Upper lobe of right lung (tissue), 1 donor: ENCODE measurements at places on chromosomes 16 and 17. TPM values are rescaled to one million over a fixed set of nuclear protein-coding genes. Genes with fewer than 3 reads are reported as not detected.

- H3K36me3 ChIP-seq = no peaks in the 10 kb centered on the region
- no peak for DNase-seq
- no peak overlapping the region for H3K4me3 ChIP-seq
- no peaks in the 10 kb centered on the region for H3K27me3 ChIP-seq
- no peaks in the 10 kb centered on the region for H3K4me1 ChIP-seq
Measured at GRCh38 chr16:83185902-83186301, 559.1 kb downstream of the CDH13 start.

DNA sequence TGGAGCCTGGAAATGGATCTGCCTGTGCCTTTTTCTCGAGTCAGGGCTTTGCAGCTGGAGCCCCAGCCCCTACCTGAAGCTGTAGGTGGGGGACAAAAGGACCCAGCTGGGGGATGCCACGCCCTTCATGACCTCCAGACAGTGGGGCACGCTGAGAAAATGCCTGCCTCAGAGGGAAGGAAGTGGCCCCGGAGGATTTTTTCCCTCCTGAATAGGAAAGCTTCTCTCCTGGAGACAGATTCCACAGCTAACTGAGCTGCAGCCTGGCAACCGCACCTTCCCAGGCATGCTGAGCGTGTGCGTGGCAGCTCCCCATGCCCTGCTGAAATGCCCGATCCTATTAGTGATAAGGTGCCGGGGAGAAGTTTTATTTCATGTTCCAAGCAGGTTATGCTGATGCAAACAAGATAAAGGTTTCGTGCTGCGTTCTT lies 58.0 kb downstream of the AIPL1 start:
- no peaks in the 10 kb centered on the region for H3K4me1 ChIP-seq
- peaks cover 18% of the 10 kb centered on the region for H3K27me3 ChIP-seq
- DNase-seq = no peak

GRCh38 chr17:63364944-63365343 lies 81.2 kb downstream of the CYB561 start:
- H3K36me3 ChIP-seq = peaks cover 7% of the 10 kb centered on the region
- H3K4me1 ChIP-seq = no peaks in the 10 kb centered on the region
- no peak for DNase-seq
- no peak overlapping the region for H3K4me3 ChIP-seq

Gene AURKB
- total RNA-seq = 1.4 TPM

Gene OR2C1
- not detected for total RNA-seq

Gene ENGASE
- total RNA-seq = 58.2 TPM

- DNase-seq = no peak
- no peaks in the 10 kb centered on the region for H3K36me3 ChIP-seq
- peak overlapping the region; percentile 33 for H3K4me3 ChIP-seq
- H3K27ac ChIP-seq = peak overlapping the region; percentile 78
Measured at GRCh38 chr17:10034719-10035475, 129.8 kb upstream of the RCVRN start.

- peaks cover 6% of the 10 kb centered on the region for H3K36me3 ChIP-seq
- H3K4me3 ChIP-seq = no peak overlapping the region
- peak overlapping the region; percentile 81 for H3K27ac ChIP-seq
- DNase-seq = no peak
- H3K27me3 ChIP-seq = no peaks in the 10 kb centered on the region
Measured at GRCh38 chr17:45229681-45230409, 8.2 kb downstream of the FMNL1 start.

Gene ZNF205
- total RNA-seq = 11.7 TPM

GRCh38 chr17:37388266-37388665 lies 12.5 kb downstream of the C17orf78 start:
- H3K36me3 ChIP-seq = no peaks in the 10 kb centered on the region
- H3K4me1 ChIP-seq = no peaks in the 10 kb centered on the region
- DNase-seq = no peak
- H3K27ac ChIP-seq = no peak overlapping the region
- H3K27me3 ChIP-seq = no peaks in the 10 kb centered on the region

- no peaks in the 10 kb centered on the region for H3K36me3 ChIP-seq
- no peak overlapping the region for H3K27ac ChIP-seq
- H3K4me1 ChIP-seq = no peaks in the 10 kb centered on the region
- no peak overlapping the region for H3K4me3 ChIP-seq
- H3K27me3 ChIP-seq = no peaks in the 10 kb centered on the region
Measured at GRCh38 chr17:12431188-12431587, 234.5 kb upstream of the MYOCD start.

- H3K4me3 ChIP-seq = no peak overlapping the region
- H3K36me3 ChIP-seq = no peaks in the 10 kb centered on the region
- DNase-seq = no peak
- no peaks in the 10 kb centered on the region for H3K4me1 ChIP-seq
- no peak overlapping the region for H3K27ac ChIP-seq
Measured at GRCh38 chr17:77310336-77310735, 169.6 kb downstream of the SEC14L1 start.

- H3K4me1 ChIP-seq = peaks cover 10% of the 10 kb centered on the region
- DNase-seq = no peak
- H3K27me3 ChIP-seq = peaks cover 23% of the 10 kb centered on the region
- H3K4me3 ChIP-seq = no peak overlapping the region
- H3K27ac ChIP-seq = no peak overlapping the region
Measured at GRCh38 chr17:79923974-79924638, 84.9 kb upstream of the CBX4 start.

GRCh38 chr17:72191921-72192799 lies 71.3 kb downstream of the SOX9 start:
- peak overlapping the region; percentile 55 for H3K27ac ChIP-seq
- no peaks in the 10 kb centered on the region for H3K27me3 ChIP-seq
- no peak for DNase-seq
- H3K4me1 ChIP-seq = no peaks in the 10 kb centered on the region
- no peaks in the 10 kb centered on the region for H3K36me3 ChIP-seq
- H3K4me3 ChIP-seq = no peak overlapping the region

GRCh38 chr16:87809150-87809902 lies 43.5 kb upstream of the KLHDC4 start:
- no peaks in the 10 kb centered on the region for H3K36me3 ChIP-seq
- no peak overlapping the region for H3K4me3 ChIP-seq
- H3K27ac ChIP-seq = no peak overlapping the region
- no peaks in the 10 kb centered on the region for H3K27me3 ChIP-seq
- peaks cover 12% of the 10 kb centered on the region for H3K4me1 ChIP-seq
